ENCODE measurements at places on chromosomes 3 and 15.

- no peak for DNase-seq
These were observed 15.8 kb downstream of the TGM4 start for GRCh38 chr3:44890258-44890657.

DNA sequence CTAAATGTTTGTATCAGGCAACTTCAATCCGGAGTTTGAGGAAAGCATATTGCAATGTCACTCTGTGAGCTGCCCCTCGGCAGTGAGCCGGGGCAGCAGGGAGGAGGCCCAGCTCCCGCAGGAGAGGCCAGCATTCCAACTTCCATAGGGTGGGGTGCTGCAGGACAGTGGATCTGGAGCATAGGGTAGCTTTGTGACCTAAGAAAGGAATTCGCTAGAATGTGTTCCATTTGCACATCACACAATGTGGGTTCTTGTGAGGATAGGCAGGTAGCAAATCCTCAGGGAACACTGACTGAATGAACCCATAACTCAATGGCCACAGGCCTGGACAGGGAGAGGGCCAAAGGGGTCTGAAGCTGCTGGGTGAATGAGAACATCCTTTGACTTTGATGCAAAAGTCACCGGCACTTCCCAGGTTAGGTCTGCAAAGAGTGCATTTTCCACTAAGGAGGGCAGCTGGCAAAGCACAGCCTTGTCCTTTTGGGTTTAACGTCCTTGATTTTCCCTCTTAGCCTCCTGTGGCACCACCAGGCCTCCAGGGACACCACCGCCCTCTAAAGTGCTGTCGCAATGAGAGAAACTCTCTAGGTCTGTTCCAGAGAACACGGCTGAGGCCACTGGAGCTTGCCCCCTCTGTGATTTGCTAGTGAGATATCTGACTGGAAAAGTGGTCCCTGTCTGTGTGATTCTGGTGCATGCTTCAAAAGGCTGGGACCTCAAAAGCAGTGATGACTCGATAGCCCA is 36.2 kb downstream of the GABRB3 start:
- DNase-seq = no peak

DNA sequence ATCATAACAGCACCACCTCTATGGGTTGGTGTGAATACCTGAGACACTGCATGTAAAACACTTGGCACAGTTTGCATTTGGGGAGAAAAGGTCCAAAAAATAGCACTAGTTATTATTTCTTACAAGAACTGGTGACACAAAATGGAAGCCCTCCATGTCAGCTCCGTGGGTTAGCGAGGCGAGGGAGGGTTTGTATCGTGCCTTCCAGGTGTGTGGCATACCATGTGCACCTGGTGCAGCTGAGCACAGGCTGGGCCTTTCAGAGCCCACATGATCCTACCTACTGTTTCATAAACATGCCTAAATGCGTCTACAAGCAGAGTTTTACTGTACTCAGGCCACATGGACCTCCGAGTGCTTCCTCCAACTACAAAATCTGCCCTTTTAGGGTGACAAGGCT is 5.6 kb downstream of the CXCR6 start:
- DNase-seq = no peak

DNA sequence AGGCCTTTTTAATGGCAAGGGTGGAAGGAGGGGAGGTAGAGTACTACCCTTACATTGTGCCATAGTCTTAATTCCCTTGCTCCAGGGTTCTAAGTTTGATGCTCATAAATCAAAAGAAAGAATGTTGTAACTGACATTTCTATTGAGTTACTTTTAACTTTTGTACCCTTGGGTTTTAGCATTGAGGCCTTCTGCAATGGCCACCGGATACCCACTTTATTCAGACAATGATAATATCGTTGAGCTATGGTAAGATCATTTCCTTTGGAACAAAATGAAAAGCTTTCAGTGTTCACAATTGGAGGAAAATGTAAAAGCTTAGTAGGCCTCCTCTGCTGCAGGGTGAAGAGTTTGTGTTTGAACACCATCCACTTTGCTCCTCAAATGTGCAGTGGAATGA is 16.8 kb downstream of the CGNL1 start:
- no peak for DNase-seq

- DNase-seq = no peak
These were observed 868 bp downstream of the SATB1 start for GRCh38 chr3:18424213-18424728.

GRCh38 chr3:189999718-190000117 is 121.0 kb downstream of the P3H2 start:
- no peak for DNase-seq

- no peak for DNase-seq
These were observed 97.1 kb upstream of the NR2E3 start for GRCh38 chr15:71713191-71713809.

GRCh38 chr3:147661916-147662315 is 252.8 kb downstream of the ZIC1 start:
- DNase-seq = no peak

DNA sequence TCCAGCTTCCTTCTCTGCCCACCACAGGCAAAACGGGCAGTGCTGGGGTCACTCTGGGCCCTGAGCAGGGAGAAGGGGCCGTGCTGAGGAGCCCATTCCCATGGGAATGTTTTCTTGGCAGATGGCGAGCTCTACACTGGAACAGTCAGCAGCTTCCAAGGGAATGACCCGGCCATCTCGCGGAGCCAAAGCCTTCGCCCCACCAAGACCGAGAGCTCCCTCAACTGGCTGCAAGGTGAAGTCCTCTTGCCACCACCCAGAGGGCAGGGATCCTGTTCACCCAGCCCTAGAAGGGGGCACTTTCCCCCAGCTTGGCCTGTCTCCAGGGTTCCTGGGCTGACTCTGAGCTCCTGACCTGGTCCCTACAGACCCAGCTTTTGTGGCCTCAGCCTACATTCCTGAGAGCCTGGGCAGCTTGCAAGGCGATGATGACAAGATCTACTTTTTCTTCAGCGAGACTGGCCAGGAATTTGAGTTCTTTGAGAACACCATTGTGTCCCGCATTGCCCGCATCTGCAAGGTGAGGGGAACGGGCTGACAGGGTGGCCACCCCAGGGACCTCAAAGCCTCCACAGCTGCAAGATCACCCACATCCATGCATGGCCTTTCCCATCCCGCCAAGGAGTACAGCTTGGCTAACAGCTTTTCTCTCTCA is 12.4 kb downstream of the CIB1 start:
- DNase-seq = peak; percentile 65

DNA sequence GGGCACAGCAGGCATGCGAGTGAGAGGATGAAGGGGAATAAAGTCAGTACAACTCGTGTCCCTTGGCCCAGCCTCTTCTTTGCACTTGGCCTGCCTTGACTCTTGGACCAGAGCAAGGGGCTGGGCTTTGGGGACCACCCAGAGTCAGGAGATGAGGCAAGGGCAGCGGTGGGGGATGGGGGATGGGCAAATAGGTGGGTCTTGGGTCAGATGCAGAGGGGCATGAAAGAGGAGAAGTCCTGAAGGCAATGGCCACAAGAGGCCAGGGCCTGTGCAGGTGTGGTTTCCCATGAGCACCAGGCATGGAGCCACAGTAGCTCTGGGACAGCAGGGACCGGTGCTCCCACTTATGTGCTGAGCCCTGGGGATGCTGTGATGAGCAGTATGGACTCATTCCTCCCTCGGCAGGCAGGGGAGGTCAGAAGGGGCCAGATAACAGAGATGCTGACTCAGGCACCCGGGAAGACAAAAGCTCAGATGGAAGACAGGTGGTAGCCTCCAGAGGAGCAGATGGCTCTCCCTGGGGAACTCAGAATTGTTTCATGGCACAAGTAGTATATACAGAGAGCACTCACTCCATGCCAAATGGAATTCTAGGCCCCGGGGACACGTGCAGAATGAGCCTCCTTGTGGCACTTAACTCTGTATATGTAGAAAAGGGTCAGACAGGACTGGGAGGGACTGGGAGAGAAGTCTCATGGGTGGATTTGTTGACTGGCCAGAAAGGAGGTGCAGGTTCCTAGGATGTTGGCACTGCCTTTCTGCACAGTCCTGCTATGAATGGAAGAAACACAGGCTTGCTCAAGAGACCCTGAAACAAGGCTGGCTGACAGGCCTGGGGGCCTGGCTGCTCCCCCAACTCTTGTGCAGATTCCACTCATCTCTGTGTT is 14.3 kb downstream of the ZBTB47 start:
- DNase-seq = no peak

DNA sequence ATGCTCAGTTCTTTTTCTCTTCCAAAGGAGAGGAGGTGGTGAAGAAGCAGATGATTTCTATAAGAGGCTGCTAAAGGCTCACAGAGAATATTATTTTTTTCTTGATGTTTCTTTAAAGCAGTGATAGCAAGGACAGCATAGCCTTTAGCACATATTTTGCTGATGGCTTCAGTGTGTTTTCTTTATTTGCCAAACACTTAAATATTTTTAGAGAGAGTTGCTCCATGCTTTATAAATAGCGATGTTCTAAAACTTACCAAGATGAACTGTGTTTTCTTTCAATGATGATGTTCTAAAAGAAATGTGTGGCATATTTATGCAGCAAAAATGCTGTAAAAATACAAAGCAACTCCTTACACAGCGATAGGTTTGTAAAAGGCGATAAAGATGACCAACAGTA is 11.8 kb upstream of the KCNAB1 start:
- DNase-seq = no peak

DNA sequence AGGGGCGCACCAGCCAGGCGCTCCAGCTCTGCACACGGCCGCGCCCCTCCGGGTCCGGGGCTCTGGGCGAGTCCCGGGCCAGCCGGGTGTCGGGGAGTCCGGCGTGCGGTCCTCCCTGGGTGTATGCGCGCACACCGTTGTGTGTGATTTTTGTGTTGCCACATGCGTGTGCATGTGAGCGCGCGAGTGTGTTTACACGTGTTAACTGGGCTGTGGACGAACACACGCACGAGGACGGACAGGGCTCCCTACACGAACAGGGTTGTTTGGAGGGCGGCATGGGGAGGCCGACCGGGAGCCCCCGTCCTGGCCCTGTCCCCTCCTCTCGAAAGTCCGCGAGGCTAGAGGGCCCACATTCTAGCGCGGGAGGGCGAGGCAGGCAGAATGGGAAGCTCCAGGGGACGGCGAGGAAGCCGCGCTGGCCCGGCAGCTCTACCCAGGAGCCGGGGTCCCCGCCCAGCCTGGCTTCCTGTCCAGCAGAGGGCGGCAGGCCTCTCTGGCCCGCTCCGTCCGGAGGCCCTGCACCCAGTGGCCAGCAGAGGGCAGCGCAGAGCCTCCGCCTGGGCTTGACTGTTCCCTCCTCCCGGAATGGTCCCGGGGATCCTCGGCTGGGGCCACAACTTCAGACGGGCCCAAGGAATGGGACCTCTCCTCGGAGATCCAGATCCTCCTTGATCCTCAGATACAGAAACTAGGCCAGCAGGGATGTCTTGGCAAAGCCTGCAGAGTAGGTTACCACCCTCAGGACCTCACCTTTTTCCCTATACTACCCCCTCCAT is 611 bp upstream of the LINGO1 start:
- peak; percentile 99 for DNase-seq

- no peak for DNase-seq
These were observed 773.9 kb upstream of the CADM2 start for GRCh38 chr3:84184937-84185336.

DNA sequence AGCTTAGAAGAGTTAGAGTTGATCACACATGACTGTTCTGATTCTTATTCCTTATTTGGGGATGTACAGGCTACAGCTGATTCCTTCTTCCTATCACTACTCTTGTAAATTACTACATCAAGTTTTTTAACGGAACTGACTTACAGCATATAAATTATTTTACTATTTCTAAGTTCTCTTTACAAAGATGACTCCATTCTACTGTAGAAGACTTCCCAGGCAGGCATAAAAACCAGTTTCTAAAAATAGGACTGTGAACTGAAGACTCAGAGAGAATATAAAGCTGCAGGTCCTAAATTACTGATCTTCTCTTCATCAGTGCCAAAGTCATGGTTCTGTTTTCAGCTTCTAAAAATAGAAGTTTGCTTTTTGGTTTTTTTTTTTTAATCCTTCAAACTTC is 38.9 kb downstream of the ANO10 start:
- no peak for DNase-seq

DNA sequence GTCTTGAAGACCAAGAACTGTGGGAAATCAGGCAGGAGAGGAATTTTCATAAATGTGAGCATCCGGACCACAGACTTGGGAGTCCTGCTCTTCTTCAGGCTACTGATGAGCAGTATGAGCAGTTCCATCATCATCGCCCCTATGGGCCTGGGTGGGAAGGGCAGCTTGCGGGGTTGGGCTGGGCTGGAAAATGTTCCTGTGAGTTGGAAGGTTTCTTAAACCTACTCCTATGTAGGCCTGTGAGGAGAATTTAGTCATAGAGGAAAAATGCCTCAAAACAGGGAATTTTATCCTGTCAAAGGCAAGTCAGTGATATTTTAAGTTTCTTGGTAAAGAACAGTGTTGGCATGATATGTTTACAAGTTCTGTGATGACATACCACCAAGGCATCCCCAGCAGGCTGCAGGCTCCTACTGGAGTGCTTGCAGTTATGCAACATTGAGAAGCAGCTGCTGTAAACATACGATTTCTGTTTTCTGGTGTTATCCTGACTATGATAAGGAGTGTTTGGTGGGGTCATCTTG is 10.3 kb downstream of the MASP1 start:
- DNase-seq = no peak

GRCh38 chr15:49876401-49877038 is 242.5 kb downstream of the ATP8B4 start:
- no peak for DNase-seq

DNA sequence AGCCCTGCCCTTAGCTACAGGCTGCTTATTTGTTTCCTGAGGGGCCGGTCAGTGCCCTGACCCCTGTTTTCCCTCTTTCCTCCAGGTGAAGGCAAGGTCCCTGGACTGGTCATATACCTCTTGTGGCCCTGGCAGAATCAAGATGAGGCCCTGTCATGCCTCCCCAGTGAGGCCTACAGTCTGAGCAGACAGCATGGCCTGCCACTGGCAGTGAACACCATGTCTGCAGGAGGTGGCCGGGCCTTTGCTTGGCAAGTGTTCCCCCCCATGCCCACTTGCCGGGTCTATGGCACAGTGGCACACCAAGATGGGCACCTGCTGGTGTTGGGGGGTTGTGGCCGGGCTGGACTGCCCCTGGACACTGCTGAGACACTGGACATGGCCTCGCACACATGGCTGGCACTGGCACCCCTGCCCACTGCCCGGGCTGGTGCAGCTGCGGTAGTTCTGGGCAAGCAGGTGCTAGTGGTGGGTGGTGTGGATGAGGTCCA is 1.2 kb downstream of the KLHDC8B start:
- no peak for DNase-seq

DNA sequence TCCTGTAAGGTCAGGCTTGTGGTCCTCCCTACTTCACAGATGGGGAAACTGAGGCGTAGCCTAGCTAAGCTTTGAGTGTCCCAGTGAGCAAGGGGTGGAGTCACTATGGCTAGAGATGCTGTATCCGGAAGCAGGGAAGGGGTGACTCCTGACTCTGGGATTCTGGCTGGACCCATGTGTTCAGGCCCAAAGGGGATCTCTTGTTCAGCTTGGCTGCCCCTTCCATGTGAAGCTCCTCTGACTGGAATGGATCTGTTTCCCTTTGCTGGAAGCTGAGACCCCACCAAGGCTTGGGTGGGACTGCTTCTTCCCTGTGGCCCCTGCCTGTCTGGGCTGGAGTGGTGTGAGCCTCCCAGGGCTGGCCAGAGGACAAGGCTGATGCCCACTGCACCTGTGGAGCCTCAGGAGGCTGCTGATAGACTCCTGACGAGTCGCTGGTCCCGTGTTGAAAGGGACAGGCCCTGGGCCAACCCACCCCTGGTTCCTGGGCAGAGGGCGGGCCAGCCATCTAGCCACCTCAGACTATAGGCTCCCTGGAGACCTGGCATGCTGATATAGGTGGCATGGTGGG is 1.0 kb downstream of the MAPKAPK3 start:
- DNase-seq = no peak
